ENCODE measurements at places on chromosomes 3 and 15. TPM values are rescaled to one million over a fixed set of nuclear protein-coding genes. Genes with fewer than 3 reads are reported as not detected.

- DNase-seq = no peak
Measured at GRCh38 chr3:162354356-162354755, 857.7 kb downstream of the OTOL1 start.

- DNase-seq = no peak
Measured at GRCh38 chr3:73509066-73509465, 115.7 kb downstream of the PDZRN3 start.

EPHB1 gene
- 0.60 TPM for total RNA-seq

AHSG gene
- total RNA-seq = not detected

SLC12A1 gene
- total RNA-seq = not detected

- no peak for DNase-seq
Measured at GRCh38 chr3:158347966-158348365, 223.0 kb upstream of the MLF1 start.

DNA sequence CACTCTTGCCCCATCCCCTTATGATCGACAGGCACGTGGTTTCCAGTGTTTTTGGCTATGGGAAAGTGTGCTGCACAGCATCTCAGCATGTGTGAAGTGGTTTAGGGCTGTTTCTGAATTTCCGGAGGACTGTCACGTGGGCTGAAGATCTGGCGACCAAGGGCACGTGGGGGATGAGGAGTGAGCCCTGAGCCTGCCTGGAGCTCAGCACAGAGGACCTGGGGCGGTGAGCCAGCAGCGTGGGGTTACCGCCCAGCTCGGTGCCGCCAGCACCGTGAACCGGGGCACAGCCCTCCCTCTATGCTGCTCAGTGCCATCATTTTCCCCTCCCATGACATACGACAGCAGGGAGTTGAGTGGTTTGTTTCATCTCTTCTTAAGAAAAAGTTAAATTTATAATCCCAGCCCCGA, 150.2 kb downstream of the DNAJB8 start:
- peak; percentile 73 for DNase-seq

GRCh38 chr3:194787650-194788049, 102.0 kb downstream of the FAM43A start:
- DNase-seq = no peak

PLA2G4F gene
- not detected for total RNA-seq

GRCh38 chr15:75649045-75649761, 1.5 kb downstream of the SNX33 start:
- no peak for DNase-seq

DNA sequence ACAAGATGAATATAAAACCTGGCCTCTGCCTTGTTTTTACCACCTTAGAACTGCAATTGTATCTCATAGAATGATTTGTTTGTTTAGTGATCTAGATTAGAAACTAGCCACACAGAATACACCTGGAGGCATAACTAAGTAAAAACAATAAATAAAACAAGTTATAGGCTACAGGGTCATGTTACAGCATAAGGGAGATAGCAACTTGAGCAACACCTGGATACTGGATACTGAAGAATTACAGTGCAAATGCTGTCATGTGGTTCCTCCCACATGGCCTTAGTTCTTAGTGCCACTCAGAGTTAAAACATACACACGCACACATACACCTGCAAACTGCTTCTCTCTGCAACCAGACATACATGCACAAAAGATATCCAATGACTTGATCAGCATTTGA, 563.4 kb upstream of the DPPA4 start:
- no peak for DNase-seq

ISG20 gene
- 120 TPM for total RNA-seq

GADL1 gene
- not detected for total RNA-seq

All from activated CD4-positive, alpha-beta T cell treated with anti-CD3 and anti-CD28 coated beads for 36 hours (primary cell).